Glutamatergic neuron (in vitro differentiated cells): ENCODE measurements at places on chromosomes 13 and 19.

GRCh38 chr13:106804991-106805390, 237.1 kb upstream of the ARGLU1 start:
- DNase-seq, result no peak

- DNase-seq, result no peak
Measured at GRCh38 chr19:522726-523125, 8.8 kb upstream of the CDC34 start.

GRCh38 chr19:275000-275399, 16.2 kb downstream of the PLPP2 start:
- DNase-seq, result no peak

- DNase-seq, result peak; percentile 14
Measured at GRCh38 chr19:38733493-38734175, 10.6 kb downstream of the CAPN12 start.

GRCh38 chr19:3573858-3574637, 1.3 kb downstream of the HMG20B start:
- DNase-seq, result peak; percentile 92

- no peak for DNase-seq
Measured at GRCh38 chr13:108427355-108427754, 157.8 kb downstream of the TNFSF13B start.

- DNase-seq, result no peak
Measured at GRCh38 chr13:29909975-29910674, 59.7 kb upstream of the UBL3 start.

GRCh38 chr19:33876192-33876591, 79.5 kb downstream of the KCTD15 start:
- DNase-seq, result no peak

DNA sequence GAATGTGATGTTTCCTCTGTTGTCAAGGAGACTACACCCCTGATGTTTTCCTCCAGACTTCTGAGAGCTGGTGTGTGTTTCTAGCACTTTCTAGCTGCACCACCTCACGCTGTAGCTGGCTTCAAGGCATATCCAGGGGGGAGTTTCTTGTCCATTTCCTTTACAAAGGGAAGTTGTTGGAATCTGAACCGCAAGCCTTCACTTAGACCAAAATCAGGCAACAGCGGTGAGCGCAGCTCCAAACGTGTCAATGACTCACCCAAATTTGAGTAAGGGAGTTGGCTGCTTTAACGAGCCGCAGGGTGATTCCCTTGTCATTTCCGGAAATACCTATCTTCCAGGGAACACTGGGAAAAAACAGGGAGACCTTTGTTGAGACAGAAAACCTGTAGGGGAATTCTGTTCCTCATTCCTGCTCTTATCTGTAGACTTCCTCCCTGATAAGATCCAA, 2.5 kb downstream of the LDLR start:
- DNase-seq, result no peak

DNA sequence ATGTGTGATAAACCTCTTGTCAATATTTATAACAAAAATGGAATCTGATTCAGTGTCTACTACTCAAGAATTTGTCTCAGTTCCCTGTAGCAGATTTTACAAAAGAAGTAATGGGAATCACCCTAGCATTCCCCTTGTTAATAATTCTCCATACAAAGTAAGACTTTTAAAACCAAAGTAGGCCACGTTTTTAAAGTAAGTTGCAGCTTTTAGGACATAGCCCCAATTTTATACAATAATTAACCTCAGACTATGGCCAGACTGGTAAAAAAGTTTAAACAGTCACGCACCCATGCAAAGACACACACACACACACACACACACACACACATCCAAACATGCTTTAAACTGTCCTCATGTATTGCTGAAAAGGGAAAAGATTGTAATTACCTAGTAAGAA, 589.9 kb downstream of the PCDH9 start:
- no peak for DNase-seq

GRCh38 chr19:40521276-40521675, 54.5 kb downstream of the SPTBN4 start:
- DNase-seq, result no peak
